Stimulated activated CD8-positive, alpha-beta memory T cell treated with anti-CD3 and anti-CD28 coated beads, Interleukin-2, amount 100 ng/mL, for 48 hours (primary cell): ENCODE measurements at places on chromosomes 4 and X.

DNA sequence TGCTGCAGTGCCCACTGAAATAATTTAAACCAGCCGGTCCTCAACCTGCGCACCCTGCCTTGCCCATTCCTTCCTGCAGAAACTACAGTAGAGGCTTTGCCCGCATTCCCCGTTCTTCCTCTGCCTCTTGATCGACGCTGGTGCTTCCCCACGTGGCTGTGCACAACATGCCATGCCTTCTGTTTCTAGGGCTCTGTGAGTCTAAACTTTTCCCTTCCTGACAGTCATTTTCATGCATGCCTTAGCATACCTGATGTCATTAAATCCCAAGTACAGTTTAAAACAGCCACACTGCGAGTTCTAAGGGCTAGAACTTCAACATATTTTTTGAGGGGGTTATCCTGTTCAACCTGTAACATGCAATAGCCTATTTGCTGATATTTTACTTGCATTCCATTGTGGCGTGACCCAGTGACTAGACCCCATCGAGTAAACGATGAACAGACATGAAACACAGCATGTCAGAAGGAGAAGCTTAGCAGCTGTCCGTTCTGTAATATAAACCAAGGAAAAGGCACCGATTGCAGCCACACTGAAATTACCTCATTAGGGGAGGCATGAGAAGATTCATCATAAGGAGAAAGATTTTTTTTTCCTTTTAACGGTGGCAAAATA lies 232.5 kb downstream of the ARHGAP10 start:
- DNase-seq: no peak

DNA sequence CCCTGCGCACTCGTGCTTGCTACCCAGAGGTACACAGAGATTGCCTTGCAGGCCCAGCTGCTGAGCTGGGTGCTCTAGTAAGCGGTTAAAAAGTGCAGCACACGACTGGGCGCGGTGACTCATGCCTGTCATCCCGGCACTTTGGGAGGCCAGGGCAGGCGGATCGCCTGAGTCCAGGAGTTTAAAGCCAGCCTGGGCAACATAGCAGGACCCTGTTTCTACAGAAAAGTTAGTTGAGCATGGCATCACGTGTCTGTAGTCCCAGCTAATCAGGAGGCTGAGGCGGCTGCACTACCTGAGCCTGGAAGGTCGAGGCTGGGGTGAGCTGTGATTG lies 5.5 kb downstream of the UVSSA start:
- no peak for DNase-seq

DNA sequence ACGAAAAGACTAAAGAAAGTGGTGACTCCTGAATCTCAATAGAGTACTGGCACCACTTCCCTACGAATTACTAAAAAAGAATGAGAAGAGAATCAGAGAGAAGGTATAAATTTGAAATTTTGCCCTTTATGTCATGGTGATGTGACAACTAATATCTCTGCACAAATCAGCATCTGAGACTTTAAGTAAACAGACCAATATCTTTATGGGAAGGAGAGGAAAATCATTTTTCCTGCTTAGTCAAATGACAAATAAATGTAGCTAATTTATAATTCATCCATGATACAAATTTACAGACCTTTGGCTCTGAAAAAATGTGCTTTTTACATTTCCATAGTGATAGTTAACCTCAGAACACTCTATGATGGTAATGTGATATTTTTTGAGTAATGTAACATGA lies 424.8 kb upstream of the EPHA5 start:
- no peak for DNase-seq

DNA sequence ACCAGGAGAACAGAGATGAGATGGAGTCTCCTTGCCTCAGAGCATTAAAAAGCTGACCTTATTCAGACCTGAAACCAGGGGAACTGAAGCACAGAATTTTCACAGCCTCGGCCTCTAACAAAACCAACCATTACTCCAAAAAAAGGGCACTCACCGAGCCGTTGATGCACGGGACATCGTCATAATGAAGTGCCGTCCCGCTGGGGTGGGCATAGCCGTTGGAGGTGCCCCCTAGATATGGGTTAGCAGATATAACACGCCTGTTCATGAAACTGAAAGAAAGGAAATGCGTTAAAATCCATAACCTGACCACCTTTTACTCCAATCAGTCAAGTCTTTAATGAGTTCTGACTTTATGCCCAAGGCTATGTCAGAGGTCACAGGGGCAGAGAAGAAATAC lies 153.6 kb downstream of the AFAP1 start:
- no peak for DNase-seq

DNA sequence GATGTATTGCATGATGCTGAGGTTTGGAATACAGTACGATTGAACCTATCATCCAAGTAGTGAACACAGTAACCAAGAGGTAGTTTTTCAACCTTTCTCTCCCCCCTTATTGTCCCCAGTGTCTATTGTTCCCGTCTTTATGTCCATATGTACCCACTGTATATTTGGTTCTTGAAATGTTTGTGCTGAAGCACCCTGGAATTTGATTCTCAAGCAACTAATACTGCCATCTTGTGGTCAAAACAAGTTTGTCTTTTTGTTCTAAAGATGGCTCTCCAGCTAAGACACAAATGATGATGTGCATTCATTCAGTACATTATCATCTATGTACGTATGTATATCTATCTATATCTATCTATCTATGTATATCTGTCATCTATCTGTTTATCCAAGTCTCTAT lies 33.5 kb upstream of the DCX start:
- no peak for DNase-seq

GRCh38 chrX:39205467-39205866 lies 404.2 kb downstream of the MID1IP1 start:
- no peak for DNase-seq

DNA sequence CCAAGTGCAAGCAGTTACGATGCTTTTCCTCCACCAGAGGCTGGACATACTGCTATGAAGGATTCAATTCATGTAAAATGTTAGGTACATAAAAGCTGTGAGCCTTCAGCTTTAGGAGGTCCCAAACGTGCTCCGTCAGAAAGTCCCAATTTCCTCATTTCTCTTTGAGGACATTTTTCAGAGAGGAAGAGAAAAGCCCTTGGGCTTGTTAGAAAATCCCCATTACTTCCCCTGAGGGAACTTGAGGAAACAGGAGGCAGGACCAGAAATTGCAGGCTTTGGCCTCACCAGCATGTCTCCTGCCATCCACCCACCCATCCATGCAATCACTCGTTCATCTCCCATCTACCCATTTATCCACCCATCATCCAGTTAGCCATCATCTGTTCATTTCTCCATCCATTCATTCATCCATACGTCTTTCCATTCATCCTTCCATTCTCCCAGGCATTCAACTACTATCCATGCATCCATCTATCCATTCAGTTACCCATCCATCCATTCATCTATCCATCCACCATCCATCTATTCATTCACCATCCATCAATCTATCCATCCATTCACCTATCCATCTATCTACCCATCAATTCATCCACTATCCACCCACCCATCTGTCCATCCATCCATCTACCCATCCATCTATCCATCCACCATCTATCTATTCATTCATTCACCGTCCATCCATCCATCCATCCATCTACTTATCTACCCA lies 223.5 kb downstream of the AFAP1 start:
- DNase-seq: no peak

DNA sequence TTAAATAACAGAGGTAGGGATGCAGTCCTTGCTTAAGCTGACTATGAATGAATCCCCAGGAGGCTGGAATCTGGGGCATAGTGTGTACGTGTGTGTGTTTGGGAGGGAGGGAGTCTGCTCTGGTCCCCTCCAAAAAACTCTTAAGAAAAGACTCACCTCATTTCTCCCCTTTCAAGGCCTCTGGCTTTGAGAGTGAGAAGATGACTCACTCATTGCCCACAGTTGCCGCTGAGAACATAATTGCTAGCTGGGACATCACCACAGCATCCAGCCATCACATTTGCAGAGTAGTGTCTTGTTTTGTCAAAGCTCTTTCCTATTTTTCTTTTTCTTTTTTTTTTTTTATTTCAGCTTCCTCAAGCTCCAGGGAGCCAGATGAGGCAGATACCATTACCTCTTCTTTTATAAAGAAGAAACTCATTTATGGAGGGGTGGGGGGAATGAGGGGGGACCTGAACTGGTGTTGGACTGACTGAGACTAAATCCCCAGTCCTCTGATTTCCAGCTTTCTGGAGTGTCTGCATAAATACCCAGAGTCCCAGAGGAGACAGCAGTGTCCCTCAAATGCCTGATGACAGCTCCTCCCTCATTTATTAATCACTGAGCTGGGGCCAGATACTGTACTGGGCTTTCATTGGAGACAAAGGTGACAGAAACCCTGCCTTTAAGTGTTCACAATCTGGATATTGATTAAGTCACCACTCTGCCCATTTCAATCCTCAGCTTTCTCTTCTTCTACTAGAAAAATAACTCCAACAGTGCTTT lies 61.9 kb upstream of the LAS1L start:
- no peak for DNase-seq

GRCh38 chr4:48664938-48665337 lies 115.1 kb downstream of the FRYL start:
- DNase-seq: no peak

DNA sequence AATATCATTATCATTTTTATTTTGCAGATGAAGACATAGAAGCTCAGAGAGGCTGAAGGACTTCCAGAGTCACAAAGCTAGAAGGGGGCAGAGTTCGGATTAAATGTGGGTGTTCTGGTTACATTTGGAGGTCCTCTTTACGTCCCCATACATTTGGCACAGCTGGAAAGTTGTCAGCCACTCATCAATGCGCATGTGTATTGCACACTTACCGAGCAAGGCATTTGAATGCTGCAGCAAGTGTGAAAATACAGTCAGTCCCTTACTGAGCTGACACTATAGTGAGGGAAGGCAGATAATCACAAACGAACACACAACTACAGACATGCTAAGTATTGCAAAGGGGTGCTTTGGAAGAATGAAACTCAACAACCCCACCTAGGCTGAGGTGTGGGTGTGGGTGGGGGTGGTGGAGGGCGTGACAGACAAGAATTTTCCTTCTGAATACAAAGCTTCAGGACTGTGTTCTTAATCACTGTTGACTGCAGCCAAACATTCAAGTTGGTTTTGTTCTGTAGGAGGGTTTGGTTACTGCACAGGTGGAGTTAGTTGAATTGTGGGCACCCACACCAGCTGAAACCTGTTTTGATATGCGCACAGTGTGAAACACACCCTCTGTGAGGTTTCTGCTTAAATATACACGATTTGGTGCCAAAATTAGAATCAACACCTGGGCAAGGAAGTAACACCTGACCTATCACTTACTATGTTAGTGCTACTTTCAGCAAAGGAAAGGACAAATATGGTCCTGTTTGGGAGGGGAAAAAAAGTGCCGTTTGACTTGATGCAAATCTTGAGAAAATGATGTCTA lies 72.4 kb downstream of the COQ2 start:
- no peak for DNase-seq

- DNase-seq: no peak
These were observed 859 bp downstream of the SMARCA1 start for GRCh38 chrX:129522184-129523078.

GRCh38 chr4:101970547-101971155 lies 180.1 kb downstream of the BANK1 start:
- no peak for DNase-seq

DNA sequence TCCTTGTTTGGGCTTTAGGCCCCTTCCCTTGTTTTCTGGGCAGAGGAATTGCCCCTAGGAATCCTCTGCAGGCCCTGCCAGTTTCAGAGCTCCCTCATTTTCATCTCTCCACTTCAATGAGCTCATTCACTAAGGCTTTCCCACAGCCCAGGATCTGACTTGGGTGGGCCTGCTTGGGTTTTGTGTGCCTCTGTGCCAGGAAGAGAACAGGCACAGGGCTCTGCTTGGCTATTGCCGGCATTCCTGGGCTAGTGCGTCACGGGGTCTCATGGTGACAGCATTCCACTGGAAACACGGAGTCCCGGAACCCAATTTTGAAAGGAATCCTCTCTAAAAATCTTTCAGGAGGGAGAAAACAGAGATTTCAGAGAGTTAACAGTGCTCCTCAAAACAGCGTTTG lies 150.5 kb downstream of the VCX3A start:
- DNase-seq: no peak

- DNase-seq: no peak
These were observed 48.0 kb upstream of the TRIM2 start for GRCh38 chr4:153156263-153156662.

- DNase-seq: no peak
These were observed 9.5 kb upstream of the CLCN5 start for GRCh38 chrX:49912861-49913260.

DNA sequence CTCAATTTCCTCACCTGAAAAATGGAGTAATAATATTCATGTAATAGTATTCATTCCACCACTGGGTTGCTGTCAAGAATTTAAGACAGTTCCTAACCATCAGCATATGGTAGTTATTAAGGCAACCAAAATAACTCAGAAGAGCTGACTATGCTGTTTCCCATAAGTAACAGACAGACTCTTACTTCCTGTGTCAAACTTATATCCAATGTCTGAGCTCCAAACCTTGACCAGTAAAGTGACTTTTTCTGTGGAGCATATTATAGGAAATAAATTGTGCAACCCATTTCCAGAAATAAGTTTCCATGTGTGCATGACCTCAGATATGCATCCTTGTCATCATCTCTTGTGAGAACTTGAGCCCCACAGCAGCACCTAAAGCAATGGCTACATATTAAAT lies 78.8 kb downstream of the HADH start:
- DNase-seq: no peak

DNA sequence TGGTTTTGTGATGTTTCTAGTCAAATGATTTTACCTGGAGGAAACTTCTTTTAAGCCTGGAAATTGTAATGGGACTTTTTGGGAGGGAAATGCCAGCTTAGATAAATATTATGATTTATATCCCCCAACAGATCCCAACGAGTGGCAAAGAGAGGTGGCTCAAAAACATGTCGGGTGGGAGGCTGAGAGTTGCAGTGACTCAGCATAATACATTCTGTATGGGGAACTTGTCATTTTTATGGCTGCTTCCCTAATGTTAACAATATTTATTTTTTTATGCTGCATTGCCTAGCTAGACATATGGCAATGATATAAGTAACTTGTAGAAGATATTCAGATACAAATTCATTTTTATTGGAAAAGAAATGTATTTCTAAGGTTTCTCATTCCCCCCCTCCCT lies 219.0 kb downstream of the ARHGAP10 start:
- DNase-seq: no peak

- DNase-seq: no peak
These were observed 21.3 kb downstream of the ARHGAP24 start for GRCh38 chr4:85496126-85496849.

- no peak for DNase-seq
These were observed 102.7 kb downstream of the GRID2 start for GRCh38 chr4:92406488-92406887.

GRCh38 chr4:166312166-166312565 lies 439.1 kb downstream of the TLL1 start:
- DNase-seq: no peak

GRCh38 chr4:55248756-55249155 lies 97.3 kb upstream of the SRD5A3 start:
- no peak for DNase-seq

DNA sequence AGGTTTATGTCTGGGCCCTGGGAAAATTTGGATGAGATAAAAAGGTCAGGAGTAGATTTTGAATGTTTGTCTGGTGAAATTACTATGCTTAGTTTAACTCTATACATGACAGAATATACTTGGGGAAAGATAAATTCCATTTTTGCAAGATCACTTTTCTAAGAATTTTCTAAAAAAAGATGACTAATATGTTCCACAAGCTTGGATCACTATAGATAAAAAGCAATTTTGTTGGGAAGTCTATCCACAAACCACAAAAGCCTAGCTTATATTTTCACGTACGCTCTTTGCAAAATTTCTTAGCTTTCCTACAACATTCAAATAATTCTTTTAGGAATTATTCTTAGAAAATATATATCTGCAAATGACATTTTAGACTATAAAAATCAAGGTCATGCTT lies 20.6 kb upstream of the COQ2 start:
- DNase-seq: no peak
